Stimulated activated CD4-positive, alpha-beta T cell treated with anti-CD3 and anti-CD28 coated beads, Interleukin-1b, Interleukin-23, amount 100 ng/mL, for 24 hours (primary cell): ENCODE measurements at places on chromosomes 6 and 20.
A peak's percentile ranks its signal among the peaks of the same experiment; 100 is the strongest.

DNA sequence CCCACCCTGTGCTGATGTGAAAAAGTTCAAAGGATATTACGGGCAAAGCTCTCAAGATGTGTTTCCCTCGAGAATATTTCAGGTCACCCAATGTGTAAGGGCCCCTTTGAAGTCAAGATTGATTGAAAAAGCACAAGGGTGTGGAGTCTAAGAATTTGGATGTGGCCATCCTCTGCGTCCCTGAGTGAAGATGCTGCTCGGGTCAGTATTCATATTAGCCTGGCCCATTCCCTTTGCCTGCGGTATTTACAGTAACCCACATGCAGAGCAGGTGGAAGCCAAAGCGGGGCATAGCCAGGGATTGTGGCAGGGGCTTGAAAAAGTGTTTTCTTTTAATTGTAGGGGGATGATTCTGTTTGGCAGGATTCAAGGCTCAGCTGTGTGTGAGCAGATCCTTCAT lies 211.0 kb downstream of the TSHZ2 start:
- DNase-seq = no peak

GRCh38 chr6:105609375-105609991 lies 206.6 kb upstream of the PREP start:
- no peak for DNase-seq

GRCh38 chr20:3296261-3297078 lies 57.5 kb upstream of the SLC4A11 start:
- no peak for DNase-seq

DNA sequence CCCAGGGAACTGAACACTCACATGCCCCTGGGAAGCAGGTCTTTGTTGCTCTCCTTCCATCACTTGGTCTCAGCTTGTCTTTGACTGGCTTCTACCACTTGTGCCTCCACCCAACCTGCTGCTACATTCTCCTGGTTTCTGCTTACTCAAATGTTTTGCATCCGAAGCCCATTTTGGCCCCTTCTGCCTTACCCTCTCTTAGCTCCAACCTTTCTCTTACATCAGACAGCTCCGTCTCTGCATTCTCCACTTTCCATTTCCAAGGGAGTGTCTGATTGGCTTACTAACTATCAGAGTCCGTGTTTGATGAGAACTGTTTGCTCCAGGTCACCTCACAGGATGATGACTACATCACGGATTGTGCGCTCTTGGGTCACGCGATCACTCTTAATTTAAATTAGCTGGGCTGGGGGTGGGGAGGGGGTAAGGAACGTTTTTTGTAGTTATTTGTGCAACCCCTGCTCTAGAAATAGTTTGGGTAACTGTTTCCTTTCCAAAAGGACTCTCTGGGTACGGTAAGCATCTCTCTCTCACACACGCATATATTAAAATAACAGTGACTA lies 844 bp upstream of the ABRACL start:
- DNase-seq = peak; percentile 31

DNA sequence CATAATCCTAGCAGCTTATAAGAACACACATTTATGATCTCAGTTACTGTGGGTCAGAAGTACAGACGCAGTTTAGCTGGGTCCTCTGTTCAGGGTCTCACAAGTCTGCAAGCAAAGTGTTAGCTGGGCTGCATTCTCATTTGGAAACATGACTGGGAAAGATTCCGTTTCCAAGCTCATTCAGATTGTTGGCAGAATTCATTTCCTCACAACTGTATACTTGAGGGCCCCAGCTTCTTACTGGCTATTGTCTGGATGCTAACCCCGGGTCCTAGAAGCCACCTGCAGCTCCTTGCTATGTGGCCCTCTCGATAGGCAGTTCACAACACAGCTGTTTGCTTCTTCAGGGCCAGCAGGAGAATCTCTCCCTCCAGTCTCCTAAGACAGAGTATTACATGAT lies 13.1 kb downstream of the TCP11 start:
- DNase-seq = no peak

DNA sequence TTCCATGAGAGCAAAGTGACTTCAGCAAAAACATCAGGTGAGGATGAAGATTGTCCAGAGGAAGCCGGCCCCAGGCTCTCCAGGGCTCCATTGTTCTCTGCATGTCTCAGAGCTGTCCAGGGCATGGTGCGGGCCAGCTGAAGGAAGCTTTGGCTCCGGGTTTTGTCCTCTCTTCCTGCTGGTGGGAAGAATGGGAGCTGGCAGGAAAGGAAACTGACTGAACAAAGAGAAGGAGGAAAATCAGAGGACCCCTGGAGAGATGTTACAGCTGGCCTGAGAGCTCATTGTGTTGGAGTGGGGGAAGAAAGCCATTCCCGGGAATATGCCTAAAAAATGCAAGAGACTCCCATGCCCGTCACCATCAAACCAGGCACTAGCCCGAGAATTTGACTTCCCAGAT lies 27.1 kb downstream of the PRND start:
- no peak for DNase-seq

DNA sequence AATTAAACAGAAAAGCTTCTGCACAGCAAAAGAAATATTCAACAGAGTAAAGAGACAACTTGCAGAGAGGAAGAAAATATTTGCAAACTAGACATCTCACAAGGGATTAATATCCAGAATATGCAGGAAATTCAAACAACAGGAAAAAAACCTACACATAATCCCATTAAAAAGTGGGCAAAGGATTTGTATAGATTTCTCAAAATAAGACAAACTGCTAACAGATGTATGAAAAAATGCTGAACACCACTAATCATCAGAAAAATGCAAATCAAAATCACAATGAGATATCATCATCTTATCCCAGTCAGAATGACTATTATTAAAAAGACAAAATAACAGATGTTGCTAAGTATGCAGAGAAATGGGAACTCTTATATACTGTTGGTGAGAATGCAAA lies 129.6 kb downstream of the SYNDIG1 start:
- no peak for DNase-seq

DNA sequence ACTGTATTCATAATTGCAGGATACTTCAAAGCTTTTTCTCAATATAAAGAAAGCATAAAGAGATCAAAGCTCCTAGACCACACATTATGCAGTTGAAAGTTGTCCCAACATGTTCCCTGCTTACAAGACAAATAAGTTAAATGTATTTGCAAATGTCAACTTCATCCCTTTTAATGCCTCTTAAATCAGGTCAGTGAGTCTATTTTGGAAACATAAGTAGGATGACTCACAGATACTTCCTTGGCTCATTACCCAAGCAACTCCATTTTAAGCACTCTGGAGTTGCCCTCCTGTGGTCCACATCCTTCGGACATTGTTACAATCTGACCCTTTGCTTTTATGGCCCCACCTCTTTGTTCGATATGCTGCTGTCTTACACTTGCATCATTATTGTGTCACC lies 162.0 kb downstream of the FAXC start:
- DNase-seq = no peak
